ENCODE measurements at places on chromosomes 4 and X. TPM values are rescaled to one million over a fixed set of nuclear protein-coding genes. Genes with fewer than 3 reads are reported as not detected.

CXCL10 gene
- 0.34 TPM for total RNA-seq

USP26 gene
- not detected for total RNA-seq

IL3RA gene
- not detected for total RNA-seq

SLC25A5 gene
- total RNA-seq: 354 TPM

PNMA5 gene
- not detected for total RNA-seq

VCX3A gene
- not detected for total RNA-seq

C4orf36 gene
- total RNA-seq: 1.7 TPM

JAKMIP1 gene
- total RNA-seq: not detected

CT47B1 gene
- total RNA-seq: not detected

RTL5 gene
- total RNA-seq: under 0.01 TPM
